ENCODE measurements at places on chromosomes 7 and 10.

GRCh38 chr10:6445671-6446316 lies 134.3 kb downstream of the PRKCQ start:
- DNase-seq: no peak

GRCh38 chr7:102241431-102241830 lies 45.2 kb upstream of the SH2B2 start:
- DNase-seq: no peak

DNA sequence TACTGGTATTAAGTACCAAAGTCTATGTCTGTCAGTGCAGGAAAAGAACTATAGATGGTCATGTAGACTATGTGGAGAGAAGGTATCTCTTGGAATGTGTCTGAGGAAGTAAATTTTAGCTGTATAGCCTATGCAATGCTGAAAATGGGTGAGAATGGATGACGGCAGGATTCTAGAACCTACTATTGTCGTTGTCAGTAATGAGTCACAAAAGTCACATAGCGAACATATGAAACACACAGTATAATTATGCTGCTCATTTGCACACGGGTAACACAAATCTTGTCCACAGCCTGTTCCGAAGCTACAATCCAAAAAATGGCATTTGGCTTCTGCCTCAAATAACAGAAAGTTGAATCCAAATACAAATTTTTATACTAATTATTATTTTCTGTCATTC lies 33.6 kb upstream of the KMT2E start:
- DNase-seq: no peak

DNA sequence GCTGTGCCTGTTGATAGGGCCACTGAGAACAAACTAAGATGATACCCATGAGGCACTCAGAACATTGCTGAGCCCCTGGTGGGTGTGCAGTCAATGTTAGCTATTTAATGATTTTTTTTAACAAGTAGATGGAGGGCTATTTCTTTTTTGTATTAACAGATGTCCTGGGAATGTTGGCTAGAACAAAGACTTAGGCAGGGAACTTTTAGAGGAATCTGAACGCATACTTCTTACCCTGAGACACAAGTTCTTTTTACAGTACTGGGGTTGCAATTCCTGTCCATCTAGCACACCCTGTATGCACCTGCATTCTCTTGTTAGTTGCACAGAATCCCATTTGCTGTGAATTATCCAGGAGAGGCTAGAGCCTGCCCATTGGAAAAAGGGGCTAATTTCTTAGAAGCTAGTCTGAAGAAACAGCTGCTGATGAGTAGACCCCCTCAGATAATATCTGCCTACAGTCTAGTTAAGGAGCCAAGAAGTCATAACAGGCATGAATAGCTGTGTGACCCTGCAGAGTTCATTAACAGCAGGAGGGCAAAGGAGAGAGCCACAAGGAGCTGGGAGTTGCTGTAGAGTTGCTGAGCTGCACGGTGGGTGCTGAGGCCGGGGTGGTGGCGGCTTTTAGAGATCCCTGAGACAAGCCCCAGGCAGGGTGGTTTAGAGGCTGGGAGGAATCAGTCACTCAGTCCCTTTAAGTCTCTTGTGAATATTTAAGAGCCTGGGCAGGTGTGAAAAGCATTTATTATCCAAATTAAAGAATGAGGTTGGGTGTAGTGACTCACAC lies 103.7 kb upstream of the FZD8 start:
- DNase-seq: no peak

- DNase-seq: no peak
Observed at GRCh38 chr10:119352807-119353206, 145.4 kb downstream of the GRK5 start.

DNA sequence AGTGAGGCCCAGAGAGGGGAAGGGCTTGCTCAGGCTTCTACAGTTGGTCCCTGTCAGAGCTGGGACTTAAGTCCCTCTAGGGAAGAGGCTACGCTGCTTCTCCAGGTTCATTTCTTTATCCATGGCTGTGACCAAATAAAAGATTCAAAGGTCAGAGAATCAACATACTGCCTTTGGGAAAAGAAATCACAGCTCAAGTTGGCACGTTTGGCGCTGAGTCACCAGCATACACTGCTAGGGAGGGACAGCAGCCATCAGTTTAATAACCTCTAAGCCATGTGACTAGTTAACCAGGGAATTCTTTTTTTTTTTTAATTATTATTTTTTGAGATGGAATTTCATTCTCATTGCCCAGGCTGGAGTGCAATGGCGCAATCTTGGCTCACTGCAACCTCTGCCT lies 28.4 kb upstream of the CRHR2 start:
- no peak for DNase-seq

- DNase-seq: no peak
Observed at GRCh38 chr10:89159761-89160160, 47.4 kb downstream of the CH25H start.

GRCh38 chr7:143419880-143420279 lies 11.2 kb upstream of the EPHA1 start:
- no peak for DNase-seq

DNA sequence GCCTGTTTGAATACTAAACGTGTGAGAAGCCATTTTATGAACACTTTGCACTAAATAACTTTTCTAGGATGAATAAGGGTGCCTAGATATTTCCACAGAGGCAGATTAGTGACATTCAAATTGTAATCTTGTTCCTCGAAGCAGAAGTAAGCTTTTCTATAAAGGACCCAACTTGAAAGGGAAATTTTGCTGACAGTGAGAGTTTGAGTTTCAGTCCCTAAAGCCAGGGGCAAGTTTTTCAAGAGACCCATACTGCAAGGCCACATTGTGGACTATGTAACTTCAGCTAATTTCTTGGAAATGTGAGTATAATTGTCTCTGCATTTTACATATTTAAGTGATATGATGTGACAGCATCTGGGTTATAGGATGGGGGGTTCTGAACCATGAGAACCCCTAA lies 387.2 kb upstream of the ETV1 start:
- DNase-seq: no peak

GRCh38 chr7:120303105-120303504 lies 30.1 kb downstream of the KCND2 start:
- DNase-seq: no peak

DNA sequence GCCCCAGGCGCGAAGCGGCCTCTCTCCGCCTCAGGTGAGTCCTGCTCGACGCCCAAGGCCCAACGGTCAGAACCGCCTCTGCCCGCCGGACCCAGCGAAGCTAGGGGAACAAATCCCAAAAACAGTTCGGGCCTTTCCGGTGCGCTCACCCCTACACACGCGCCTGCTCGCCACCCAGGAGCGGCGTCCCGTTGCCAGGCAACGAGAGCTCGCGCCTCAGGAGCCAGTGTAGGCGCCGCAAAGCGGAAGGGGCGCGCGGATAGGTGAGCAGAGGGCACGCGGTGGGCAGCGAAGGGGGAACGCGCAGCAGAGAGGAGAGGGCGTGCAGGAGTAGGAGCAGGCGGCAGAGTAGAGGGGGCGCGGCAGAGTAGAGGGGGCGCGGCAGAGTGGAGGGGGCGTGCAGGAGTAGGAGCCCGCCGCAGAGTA lies at the start of the genes DYDC1 and DYDC2:
Gene DYDC1 (minus strand): TSS at position 193 of the 426 bp plus-strand sequence. CDS start 4,154 bp downstream, outside the sequence.
Gene DYDC2 (plus strand): TSS at position 219 of the 426 bp plus-strand sequence. CDS start 5,663 bp downstream, outside the sequence.
- peak; percentile 67 for DNase-seq

DNA sequence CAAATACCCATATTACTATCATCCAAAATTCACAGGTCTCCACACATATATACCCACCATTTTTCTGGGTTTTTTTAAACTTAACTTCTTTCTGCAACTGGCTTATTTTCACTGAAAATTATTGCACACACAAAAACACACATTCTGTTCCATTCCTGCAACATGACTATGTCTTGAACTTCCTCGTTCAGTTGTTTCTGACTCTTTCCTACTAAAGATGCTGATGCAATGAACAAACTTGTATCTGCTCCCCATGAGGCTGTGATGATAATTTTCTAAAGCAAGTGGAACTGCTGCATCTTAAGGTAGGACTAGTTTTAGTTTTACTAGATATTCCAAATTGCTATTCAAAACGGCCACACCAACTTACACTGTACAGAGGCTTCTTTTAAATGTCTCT lies 77.7 kb downstream of the OSBPL3 start:
- no peak for DNase-seq

GRCh38 chr10:47243791-47244190 lies 56.2 kb upstream of the GDF10 start:
- DNase-seq: no peak

DNA sequence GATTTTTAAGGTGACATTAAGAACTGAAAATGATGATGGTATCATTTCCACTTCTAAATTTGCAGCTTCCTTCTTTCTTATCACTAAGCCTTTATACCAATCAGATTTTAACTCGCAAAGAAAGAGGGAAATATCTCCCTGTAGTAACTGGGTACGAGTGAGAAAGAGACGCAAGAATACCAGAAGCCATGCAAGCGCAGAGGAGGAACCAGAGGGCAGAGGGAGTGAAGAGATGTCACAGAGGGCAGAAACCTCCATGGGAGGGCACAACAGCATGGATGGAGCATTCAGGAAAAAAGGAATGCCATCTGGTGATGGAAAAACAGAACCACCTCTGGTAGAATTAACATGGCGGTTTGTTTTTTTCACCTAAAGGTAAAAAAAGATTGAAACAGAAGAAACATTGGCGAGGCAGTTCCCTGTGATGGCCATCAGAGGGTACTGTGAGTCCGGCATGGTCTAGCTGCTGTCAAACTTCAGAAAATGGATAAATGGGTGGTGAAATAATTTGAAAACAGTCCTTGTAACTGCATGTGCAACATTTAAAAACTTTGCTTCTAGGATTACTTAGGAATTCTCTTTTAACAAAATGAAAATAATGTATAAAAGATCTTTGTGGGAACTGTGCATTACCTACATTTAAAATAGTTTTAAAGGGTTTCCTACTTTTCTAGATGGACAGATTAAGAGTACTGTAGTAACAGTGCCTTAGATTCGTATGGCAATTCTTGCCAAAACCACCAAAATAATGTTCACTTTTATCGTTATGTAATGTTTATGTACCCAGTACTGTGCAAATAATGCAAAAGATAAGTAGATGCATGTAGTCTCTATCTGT lies 91.8 kb downstream of the ARHGAP12 start:
- DNase-seq: no peak

- no peak for DNase-seq
Observed at GRCh38 chr7:34837316-34837715, 179.3 kb downstream of the NPSR1 start.

DNA sequence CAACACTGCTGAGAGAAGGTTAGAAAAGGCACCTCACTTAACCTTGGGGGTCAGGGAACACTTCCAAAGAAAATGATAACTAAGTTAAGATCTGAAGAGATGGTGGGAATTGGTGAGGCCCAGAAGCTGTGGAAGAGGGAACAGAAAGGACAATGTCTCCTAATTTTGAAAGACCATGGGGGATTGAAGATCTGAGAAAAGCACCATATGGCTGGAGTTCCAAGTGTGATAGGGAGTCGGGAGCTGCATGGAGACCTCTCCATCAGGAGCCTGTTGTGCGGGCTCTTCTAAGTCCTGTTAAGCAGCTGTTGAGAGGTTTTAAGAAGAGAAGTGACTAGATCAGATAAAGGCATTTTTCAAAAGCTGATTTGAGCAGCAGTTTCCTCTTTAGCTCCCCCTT lies 254.3 kb downstream of the CDK14 start:
- DNase-seq: peak; percentile 22

- no peak for DNase-seq
Observed at GRCh38 chr10:32326119-32326518, 20.8 kb downstream of the EPC1 start.

DNA sequence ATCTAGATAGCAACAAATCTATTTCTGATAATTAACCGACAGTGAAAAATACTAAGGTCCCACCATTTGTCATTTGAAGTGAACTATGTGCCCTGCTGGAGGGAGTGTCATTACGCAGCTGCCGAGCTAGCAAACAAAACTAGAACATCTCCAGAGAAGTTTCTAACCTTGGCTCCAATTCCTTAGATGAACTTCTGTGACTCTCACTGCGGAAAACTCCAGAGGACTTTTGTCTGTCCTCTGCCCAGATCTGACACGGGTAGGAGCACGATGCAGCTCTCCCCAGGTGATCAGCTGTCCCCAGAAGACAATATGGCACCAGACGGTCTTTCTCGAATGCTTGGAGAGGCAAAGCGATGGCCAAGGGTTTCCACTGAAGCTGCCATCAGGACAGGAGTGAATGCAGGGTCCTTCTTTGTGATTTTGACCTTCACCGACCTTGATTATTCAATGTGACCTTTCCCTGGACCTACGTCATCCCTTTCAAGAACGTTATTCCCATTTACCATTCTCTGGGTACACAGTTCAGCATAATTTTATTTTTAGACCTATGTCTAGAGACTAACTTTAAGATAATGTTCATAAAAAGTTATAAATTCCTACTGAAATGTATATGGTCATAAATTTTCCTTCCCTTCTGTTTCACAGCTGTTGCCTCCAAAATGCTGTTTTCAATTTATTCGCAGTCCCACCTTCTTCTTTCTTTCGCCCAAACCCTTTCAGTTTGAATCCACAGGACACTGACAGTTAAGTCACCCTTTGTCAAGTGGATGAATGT lies 116.7 kb upstream of the C7orf33 start:
- no peak for DNase-seq

DNA sequence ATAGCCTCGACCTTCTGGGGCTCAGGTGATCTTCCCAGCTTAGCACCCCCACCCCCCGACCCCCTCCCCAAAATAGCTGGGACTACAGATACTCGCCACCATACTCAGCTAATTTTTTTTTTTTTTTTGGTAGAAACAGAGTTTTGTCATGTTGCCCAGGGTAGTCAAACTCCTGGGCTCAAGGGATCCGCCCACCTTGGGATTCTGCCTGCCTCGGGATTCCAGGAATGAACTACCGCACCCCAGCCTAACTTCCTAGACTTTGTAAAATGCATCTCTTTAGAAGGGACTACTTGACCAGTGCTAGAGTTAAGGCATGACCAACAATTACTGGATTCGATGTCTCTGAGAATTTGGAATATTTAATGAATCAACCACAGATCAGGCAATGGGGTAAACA lies 85.9 kb downstream of the MDFIC start:
- no peak for DNase-seq

DNA sequence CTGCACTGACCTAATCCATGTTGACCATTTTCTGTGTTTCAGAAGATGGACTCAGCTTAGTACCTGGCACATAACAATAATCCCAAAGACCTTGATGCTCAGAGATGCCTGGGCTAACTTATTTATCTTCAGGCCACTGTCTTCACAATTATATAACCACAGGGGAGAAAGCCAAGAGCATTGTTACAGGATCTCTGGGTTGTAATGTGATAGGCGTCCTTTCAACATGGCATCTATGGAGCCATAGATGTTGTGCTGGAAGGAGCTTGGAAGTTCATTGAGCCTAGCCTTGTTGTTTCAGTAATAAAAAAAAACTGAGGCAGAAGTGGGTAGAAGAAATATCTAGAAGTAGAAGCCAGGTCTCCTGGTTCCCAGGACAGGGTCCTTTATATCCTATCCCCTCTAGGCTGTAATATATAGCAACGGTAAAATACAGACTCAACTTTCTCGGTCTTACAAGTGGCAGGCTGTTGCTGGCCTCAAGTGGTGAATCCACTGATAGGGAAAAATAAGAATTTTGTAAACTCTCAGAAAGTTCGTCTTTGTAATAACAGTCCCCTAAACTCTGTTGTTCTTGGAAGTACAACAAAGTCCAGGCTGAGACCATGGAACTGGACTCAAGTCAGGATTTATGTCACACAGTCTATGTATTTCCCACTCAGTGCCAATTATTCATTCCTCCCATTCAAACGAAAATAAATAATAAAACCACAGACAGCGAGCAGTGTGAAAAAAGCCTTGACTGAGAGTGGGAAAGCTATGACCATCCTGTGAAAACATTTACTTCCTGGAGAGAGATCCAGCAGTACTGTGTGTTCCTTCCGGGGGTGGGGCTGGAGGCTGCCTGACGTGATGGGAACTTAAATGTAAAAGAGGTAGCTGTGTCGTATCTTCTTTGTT lies 277.6 kb downstream of the REEP3 start:
- no peak for DNase-seq

Data from NCI-H2171 (cell line).